ENCODE measurements at places on chromosomes 4 and X.

GRCh38 chrX:2490634-2491033 is 10.1 kb downstream of the DHRSX start:
- no peak for DNase-seq

- peak; percentile 80 for DNase-seq
Observed at GRCh38 chr4:186624951-186625350, 69.6 kb upstream of the MTNR1A start.

DNA sequence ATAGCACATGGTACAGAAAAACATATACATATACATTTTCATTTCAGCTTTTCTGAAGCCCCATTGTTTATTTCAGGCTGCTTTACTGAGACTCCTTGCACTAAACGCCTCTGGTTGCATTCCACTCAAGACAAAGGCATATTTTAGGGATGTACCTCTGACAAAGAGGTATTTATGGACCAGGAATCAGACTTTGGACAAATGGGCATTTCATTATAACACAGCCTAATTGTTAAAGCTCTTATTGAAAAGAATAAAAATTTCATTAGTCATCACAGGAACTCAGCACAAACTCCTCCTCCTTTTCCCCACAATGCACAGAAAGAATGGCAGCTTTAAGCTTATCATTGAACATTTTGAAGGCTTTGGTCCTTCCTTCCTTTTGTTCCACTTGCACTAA is 62.9 kb upstream of the UGT8 start:
- DNase-seq: no peak

- DNase-seq: no peak
Observed at GRCh38 chr4:40552536-40552935, 77.1 kb downstream of the RBM47 start.

DNA sequence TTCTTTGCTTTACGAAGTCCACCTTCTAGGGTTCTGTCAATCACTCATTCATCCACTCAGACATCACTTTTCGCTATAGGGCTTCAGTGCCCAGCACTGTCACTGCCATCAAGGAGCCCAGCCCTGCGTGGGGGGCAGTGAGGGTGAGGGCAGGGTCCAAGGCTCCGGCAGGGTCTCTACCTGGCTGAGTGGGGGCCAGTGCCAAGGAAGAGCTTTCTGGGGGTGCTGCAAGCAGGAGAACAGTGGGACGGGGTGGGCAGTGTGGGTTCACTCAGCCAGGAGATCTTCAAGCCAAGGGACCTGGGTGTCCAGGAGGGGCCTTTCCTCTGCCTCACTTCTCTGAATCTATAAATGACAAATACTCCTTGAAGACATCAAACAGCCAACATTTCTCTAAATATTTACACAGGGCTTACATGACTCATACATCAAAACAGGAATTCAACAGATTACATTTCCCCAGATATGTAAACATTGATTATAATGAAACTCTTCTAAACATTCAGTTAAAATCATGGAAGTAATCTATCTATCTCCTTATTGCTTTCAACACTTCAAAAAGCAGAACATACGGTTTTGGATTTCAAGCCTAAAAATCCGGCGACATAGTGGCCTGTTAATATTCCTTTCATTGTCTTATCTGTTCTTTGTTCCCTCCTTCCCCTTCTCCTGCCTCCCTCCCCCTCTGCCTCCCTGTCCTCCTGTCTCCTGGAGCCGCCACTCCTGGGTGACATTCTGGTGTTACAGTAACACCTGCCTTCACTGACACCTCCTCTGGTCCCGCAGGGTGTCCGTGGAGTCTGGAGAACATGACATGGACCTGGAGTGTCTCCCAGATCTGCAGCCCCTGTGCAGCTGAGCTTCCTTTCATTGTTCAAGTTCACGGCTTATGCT is 94.4 kb upstream of the ADRA2C start:
- no peak for DNase-seq

DNA sequence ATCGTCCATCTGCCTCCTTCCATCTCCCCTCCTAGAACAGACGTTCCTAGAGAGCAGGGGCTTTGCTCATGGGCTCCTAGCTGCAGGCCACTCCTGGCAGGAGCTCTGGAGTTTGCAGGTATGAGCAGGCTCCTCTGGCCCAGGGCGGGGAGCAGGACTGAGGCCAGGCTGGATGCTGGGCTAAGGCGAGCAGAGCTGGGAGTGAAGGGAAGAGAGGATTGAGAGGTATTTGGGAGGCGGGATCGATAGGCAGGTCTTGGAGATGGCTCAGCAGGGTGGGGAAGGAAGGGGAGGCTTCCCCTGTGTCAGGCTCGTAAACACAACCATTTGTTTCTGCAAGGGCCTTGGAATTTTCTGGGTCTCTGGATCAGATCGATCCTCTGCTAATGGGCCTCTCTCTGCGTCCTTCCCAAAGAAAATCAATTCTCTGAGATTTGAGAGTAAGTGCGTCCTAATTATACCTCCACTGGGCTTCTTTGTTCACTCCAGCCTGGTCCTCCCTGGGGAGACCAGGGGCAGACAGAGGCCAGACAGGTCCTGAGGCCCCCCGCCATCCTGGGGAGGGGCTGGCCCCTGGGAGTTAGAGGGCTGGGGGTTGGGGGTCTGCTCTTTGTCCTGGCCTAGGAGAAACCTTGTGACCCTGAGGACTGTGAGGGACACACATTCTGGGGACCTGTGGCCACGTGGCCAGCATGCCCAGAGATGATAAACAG is 94.8 kb upstream of the PSAPL1 start:
- no peak for DNase-seq

All from cardiac fibroblast (primary cell).